Body of pancreas (tissue), 4 donors: ENCODE measurements at places on chromosomes 2 and 18. TPM values are rescaled to one million over a fixed set of nuclear protein-coding genes. Genes with fewer than 3 reads are reported as not detected.

UGT1A9 gene
- not detected for total RNA-seq

IGFBP5 gene
- 415 TPM for total RNA-seq

HOXD13 gene
- not detected for total RNA-seq

ING5 gene
- 89.0 TPM for total RNA-seq

LCLAT1 gene
- 13.7 TPM for total RNA-seq

UNC80 gene
- 1.8 TPM for total RNA-seq

RTP5 gene
- not detected for total RNA-seq

EIF2AK2 gene
- total RNA-seq: 39.9 TPM

RAB12 gene
- total RNA-seq: 26.7 TPM

MERTK gene
- total RNA-seq: 9.6 TPM

SULT1C4 gene
- total RNA-seq: 4.2 TPM

LTBP1 gene
- 8.8 TPM for total RNA-seq

ITGB6 gene
- 9.9 TPM for total RNA-seq

FAM110C gene
- 20.4 TPM for total RNA-seq

DSC2 gene
- 9.3 TPM for total RNA-seq

GPAT2 gene
- 1.6 TPM for total RNA-seq

CCDC141 gene
- total RNA-seq: 19.4 TPM

NTSR2 gene
- total RNA-seq: not detected

MYO5B gene
- 18.2 TPM for total RNA-seq

POTEF gene
- total RNA-seq: not detected

CCDC74B gene
- 0.99 TPM for total RNA-seq

AQP12A gene
- 29.6 TPM for total RNA-seq

FOXD4L1 gene
- not detected for total RNA-seq

ALPI gene
- not detected for total RNA-seq

COL5A2 gene
- 24.1 TPM for total RNA-seq

GAL3ST2 gene
- not detected for total RNA-seq

AQP12B gene
- 328 TPM for total RNA-seq

TXNL1 gene
- 13.2 TPM for total RNA-seq

GCG gene
- 464 TPM for total RNA-seq

CHRNG gene
- total RNA-seq: not detected

TNFRSF11A gene
- total RNA-seq: 3.4 TPM

SERPINB8 gene
- 13.5 TPM for total RNA-seq

CBLN2 gene
- total RNA-seq: not detected

SATB2 gene
- 2.6 TPM for total RNA-seq

CYP27C1 gene
- 0.52 TPM for total RNA-seq

PSTPIP2 gene
- 4.4 TPM for total RNA-seq

RBM44 gene
- total RNA-seq: 1.6 TPM

EPHA4 gene
- 5.2 TPM for total RNA-seq

CDCA7 gene
- total RNA-seq: 3.1 TPM

FHOD3 gene
- 0.52 TPM for total RNA-seq

CNOT11 gene
- total RNA-seq: 34.5 TPM

CACNB4 gene
- 1.3 TPM for total RNA-seq

MLPH gene
- total RNA-seq: 64.3 TPM

CCDC88A gene
- total RNA-seq: 50.4 TPM

POTEJ gene
- total RNA-seq: not detected

ARHGEF33 gene
- total RNA-seq: 1.3 TPM

TMEM247 gene
- total RNA-seq: not detected

PAX8 gene
- total RNA-seq: 0.52 TPM

PDE11A gene
- 2.6 TPM for total RNA-seq

CPO gene
- not detected for total RNA-seq

BOLL gene
- total RNA-seq: not detected

DCDC2C gene
- not detected for total RNA-seq

CKAP2L gene
- not detected for total RNA-seq
